NT2/D1 (cell line): ENCODE measurements at places on chromosomes 5 and 9.

- DNase-seq = no peak
Observed at GRCh38 chr5:89230178-89230577, 347.2 kb upstream of the MEF2C start.

GRCh38 chr5:147699496-147700088, 82.9 kb downstream of the JAKMIP2 start:
- no peak for DNase-seq

DNA sequence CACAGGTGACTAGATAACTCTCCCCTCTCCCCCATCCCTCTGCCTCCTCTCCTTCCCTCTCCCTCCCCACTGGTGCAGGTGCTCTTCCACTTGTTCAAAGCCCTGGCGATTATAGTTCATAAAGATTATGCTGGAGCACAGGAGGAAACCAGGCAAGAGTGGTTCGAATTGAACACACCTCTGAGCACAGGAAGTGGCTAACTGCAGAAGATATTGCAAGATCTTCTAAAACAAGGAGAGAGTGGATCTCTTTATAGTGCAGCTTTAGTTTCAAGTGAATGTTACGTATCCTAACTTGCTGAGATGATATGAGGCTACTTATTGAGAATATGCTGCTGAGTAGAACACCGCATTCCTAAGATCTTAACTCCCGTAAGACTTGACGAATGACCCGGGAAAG, 178.4 kb downstream of the GOLPH3 start:
- no peak for DNase-seq

GRCh38 chr5:108655750-108656450, 91.8 kb upstream of the FER start:
- no peak for DNase-seq

GRCh38 chr9:112059145-112059965, 115.7 kb downstream of the SUSD1 start:
- DNase-seq = no peak

DNA sequence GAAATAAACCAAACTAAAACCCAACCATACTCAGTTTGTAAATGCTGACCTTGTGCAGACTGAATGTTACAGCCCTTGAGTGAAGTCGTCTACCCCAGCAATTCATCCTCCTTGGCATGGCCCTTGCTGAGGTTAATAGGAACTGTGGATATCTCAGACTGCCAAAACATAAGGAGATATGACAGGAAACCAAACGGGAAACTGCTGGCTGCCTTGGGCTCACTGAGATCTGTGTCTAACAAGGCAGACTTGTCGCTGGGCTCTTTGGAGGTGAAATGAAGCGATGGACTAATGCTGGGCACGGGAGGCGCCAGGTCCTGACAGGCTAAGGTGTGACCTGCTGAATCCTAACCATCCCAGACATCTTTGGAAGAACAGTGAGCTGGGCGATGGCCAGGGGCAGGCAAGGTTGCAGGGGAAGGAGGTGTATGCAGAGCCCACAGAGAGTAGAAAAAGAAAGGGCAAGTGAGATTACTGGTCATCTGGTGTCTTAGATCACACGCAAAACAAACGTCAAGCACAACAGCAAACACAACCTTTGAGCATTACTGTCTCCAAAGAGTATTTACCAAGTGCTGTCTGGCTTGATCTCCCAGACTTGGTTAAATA, 44.6 kb upstream of the ALDH1A1 start:
- DNase-seq = no peak

- DNase-seq = no peak
Observed at GRCh38 chr9:80320916-80321315, 749.2 kb downstream of the TLE4 start.

DNA sequence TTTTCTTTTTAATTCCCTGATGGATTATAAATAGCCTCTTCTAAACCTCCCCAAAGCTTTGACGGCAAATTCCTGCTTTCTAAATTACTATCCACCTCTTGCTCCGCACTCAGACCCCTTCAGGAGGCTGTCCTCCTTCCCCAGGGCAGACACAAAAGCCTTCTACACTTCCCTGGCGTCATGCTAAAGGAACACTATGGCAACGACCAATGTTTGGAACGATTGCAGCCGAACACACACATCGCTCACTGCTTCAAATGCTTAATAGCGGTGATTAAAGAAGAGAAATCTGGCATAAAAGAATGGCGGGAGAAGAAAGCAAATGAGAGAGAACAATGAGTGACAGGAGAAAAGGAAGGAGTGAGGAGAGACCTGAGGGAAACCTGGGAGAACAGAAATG, 297.3 kb downstream of the MLLT3 start:
- DNase-seq = no peak

- no peak for DNase-seq
Observed at GRCh38 chr9:94824411-94824810, 97.9 kb downstream of the AOPEP start.

GRCh38 chr9:126614088-126614454, 343 bp downstream of the LMX1B start:
- DNase-seq = no peak

DNA sequence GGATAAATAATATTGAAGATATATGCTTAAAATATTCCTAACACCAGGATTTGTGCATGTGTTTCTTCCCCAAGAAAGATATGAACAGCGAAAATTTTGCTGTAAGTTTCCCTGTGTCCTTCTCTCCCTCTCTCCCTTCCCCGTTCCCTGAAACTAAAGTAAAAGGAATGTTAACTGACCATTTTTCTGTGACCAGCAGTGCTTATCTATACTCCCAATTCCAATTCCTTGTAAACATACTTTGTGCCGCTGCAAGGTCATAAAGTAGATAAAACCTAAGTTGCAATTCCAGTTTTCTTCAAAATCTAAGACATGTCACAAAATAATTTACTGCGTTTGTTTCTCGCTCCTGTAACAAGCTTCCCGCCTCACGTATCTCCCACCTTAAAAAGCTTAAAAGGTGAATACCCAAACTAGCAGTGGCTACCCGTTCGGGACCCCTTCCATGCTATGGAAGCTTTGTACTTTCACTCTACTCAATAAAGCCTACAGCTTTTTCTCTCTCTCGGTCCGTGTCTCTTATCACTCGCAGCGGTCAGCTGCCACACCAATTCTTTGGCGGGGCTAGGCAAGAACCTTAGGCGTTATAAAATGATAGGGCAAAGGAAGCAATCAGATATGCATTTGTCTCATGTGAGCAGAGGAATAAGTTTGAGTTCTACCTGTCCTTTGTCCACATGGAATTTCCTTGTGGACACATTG, 1798.0 kb downstream of the EFNA5 start:
- no peak for DNase-seq

GRCh38 chr5:90263102-90263820, 146.3 kb downstream of the CETN3 start:
- no peak for DNase-seq

GRCh38 chr5:165400086-165400485, 1894.7 kb downstream of the MAT2B start:
- DNase-seq = no peak

DNA sequence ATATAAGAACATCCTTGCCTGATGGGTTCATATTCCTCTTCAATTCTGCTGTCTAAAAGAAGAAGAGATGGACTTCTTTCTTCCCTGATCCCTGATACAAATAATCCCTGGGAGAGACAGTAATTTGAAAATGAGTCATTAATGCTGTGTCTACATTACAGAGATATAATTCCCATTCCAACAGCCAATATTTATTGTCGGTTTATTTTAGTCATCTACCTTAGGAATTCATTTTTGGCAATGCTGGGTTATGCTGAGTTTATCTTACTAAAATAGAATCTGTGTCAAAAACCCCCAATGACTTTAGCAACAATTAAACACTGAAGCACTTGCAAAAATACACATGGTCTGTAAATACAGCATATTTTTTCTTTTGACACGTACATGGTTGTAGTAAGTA, 23.9 kb downstream of the ZNF474 start:
- no peak for DNase-seq

DNA sequence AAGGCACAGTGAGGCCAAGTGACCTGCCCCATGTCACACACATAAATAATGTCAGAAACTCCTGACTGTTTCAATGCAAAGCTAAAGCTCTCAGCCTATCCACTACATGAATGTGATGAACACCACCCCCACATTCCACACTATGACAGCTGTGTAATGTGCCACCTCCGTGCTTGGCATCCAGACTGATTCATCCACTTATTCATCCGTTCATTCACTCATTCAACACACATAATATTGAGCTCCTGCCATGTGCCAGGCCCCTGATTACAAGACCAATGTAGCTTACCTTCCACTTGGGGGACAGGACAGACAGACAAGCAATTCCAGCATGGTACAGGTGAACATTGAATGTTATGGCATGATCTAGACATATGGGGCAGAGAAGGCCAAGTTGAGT, 46.2 kb upstream of the FABP6 start:
- DNase-seq = no peak

GRCh38 chr9:111752455-111752854, 42.3 kb downstream of the SHOC1 start:
- DNase-seq = no peak

DNA sequence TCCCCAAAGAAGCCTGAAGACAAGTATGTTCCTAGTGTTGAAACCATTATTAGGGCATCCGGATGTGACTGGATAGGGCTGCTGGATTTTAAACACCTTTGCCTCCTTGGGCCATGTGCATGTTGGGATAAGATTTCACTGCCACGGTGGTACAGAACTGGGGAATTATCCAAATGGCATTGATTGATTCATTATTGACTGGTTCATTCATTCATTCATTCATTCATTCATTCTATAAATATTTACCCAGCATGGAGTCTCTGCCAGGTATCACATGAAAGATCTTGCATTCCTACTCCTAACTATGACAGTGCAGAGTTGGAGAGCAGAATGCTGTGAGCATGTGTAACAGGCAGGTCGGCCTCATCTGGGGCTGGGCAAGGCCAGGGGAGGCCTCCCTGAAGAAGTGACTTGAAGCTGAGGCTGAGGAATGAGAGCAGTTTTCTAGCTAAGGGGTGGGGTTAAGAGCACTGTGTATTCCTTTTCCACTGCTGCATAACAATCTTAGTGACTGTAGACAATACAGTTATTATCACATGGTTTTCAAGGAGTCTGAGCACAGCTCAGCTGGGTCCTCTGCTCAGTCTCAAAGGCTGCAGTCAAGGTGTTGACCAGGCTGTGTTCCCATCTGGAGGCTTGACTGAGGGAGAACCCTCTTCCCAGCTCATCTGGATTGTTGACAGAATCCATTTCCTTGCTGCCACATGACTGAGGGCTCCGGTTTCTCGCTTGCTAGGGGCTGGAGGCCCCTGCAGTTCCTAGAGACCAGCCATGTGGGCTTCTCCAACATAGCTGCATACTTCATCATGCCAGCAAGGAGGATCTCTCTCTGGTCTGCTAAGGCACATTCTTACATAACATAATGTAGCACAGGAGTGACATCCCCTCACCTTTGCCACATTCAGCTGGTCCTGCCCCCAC, 35.7 kb downstream of the AK8 start:
- no peak for DNase-seq

GRCh38 chr5:10102706-10103497, 146.8 kb downstream of the ATPSCKMT start:
- DNase-seq = peak; percentile 72

DNA sequence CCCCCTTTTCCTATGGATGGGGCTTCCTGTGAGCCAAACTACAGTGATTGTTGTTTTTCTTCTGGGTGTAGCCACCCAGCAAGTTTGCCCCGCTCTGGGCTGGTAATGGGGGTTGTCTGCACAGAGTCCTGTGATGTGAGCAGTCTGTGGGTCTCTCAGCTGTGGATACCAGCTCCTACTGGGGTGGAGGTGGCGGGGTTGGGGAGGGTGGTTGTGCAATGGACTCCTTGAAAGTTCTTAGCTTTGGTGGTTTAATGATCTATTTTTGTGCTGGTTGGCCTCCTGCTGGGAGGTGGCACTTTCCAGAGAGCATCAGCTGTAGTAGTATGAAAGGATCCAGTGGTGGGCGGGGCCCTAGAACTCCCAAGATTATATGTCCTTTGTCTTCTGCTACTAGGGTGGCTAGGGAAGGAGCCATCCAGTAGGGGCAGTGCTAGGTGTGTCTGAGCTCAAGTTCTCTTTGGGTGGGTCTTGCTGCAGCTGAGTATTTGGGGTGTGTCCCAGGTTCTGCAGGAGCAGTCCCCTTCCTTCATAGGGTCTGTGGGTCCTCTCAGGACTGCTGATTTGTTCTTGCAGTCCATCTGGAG, 275.6 kb upstream of the PAPPA start:
- no peak for DNase-seq

- DNase-seq = no peak
Observed at GRCh38 chr9:14434971-14435718, 121.2 kb upstream of the NFIB start.

DNA sequence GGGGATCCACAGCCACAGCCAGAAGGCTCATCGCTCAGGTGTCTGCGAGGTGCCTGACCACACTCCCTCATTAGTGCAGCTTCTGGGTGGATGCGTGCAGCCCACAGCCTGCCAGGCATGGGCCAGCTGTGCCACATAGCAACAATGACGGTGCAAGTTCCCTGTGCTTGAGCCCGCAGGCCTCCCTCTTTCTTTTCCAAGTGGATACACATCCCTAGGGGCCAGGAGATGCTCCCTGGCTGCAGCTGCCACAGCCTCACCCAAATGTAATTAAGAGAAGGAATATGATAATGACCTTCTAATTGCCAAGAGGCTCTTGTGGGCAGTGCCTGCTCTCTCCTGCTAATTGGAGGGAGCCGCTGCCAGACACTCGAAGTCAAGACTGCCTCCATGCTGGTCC, 116.0 kb upstream of the PPP1R26 start:
- no peak for DNase-seq

DNA sequence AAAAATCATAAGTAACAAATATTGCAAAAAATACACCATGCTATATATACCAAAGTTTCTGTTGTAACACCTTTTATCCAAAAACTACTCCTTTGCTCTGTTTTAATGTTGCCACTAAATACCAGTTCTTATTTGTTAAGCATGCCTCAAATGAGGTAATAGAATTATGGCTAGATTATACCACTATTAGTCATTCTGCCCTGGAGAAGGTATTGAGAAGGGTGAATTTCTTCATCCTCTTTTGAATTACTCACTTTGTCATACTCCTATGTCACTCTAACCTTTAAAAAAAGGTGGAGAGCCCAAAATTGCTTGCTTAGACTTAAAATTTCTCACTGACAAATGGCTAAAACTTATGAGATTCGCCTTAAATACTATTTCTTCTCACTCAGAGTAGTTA, 750.9 kb downstream of the MAT2B start:
- no peak for DNase-seq

GRCh38 chr5:35309365-35310130, 79.3 kb upstream of the PRLR start:
- no peak for DNase-seq
